ENCODE measurements at places on chromosomes 4 and X.

DNA sequence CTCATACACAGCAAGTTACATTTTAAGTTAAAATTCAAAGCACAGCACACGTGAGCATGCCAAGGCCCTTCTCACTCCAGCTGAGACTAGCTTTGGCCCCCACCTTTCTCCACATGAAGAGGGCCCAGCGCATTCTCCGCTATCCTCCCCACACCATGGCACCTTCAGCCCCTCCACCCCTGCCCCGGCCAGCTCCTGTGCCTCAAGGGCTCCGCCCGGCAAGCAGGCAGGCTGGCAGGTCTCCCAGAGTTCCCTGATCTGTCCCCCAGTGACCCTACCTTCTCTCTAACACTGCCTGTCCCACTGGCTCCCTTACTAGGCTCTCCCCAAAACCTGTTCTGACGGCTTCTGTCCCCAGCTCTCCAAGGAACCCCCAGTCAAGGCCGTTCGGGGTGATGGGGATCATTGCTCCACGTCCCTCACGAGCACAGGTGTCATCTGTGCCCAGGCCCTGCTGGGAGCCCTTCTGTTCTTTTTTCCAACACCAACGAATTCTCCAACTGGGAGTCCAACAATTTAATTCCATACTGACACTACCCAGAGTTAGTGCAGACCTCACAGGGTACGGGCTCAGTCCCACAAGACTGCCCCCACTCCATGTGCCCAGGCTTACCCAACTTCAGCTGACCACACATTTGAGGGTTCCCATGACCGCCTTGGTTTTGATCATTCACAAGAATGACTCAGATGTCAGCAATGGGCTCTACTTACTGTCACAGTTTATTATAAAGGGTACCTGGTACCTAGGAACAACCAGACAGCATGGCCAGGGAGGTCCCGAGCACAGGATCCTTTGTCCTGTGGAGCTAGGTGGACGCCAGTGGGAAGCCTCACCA, 4.2 kb downstream of the LETM1 start:
- no peak for DNase-seq

- no peak for DNase-seq
These were observed 82.5 kb downstream of the FAT4 start for GRCh38 chr4:125397226-125397625.

GRCh38 chr4:73527196-73527595, 45.7 kb downstream of the AFM start:
- no peak for DNase-seq

GRCh38 chr4:8541981-8542715, 38.0 kb upstream of the GPR78 start:
- no peak for DNase-seq

GRCh38 chr4:165656829-165657490, 216.1 kb upstream of the TLL1 start:
- DNase-seq, result no peak

- no peak for DNase-seq
These were observed 5.7 kb downstream of the MSX1 start for GRCh38 chr4:4864940-4865704.

DNA sequence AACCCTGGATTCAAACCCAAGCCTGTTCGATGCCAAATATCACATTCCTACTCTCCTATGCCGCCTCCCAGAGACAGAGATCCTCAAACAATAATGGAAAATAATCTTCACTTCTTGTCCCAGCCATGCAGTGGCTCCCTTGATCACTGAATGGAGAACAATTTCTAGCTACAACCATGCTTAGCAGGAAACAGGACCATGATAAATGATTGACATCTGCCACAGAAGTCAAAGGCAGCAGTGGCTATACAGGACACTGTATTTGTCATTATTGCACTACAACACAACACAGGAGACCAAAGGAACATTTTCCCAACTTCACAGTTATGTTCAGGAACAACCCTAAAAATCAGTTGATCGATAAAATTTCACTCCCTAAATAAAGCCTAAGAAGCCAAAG, 243.3 kb upstream of the SLC7A11 start:
- DNase-seq, result no peak

GRCh38 chr4:182931691-182932345, 14.6 kb upstream of the DCTD start:
- no peak for DNase-seq

DNA sequence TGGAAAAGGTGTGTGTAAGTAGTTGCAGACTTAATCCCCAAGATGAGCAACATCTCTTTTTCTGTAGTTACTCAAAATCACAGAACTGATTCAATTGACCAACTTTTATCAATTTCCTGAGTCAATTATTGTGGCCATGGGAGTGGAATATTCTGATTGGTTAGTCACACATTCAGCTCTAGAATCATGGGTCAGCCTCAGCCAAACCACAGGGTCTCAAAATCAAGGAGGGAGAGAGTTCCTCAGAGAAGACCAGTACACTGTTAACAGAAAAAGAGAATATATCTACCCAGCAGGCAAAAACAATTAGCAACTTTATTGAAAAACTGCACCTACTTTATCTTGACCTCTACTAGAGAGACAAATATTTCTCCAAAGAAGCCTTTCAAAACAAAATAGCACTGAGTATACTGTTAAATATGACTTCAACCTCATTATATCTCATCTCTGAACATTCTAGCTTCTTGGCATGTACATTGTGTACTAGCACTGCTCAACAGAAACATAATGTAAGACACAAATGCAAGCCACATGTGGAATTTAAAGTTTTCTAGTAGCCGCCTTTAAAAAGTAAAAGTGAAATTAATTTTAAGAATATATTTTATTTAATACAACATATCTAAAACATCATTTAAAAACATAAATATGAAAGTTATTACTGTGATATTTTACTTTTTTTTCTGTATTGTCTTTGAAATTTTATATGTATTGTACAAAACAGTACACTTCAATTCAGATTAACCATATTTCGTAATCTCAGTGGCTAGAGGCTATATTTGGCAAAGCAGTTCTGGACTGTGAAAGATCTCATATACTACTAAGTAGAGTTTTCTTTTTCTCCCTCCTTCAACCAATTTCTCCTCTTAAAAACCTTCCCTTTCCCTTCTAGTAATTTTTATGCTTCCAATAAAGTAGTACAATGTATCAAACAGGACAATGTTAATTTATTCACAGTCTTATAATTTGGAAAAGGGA, 11.8 kb upstream of the LCORL start:
- DNase-seq, result no peak

GRCh38 chr4:141133999-141134995, 1.0 kb upstream of the RNF150 start:
- no peak for DNase-seq

DNA sequence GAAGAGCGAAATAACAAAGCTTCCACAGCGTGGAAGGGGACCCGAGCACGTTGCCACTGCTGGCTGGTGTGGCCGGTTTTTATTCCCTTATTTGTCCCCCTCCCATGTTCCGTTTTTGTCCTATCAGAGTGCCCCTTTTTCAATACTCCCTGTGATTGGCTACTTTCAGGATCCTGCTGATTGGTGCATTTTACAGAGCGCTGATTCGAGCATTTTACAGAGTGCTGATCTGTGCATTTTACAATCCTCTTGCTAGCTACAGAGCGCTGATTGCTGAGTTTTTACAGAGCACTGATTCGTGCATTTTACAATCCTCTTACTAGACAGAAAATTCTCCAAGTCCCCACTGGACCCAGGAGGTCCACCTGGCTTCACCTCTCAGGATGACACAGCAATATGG, 250.9 kb upstream of the EPHA5 start:
- no peak for DNase-seq

- DNase-seq, result no peak
These were observed 123.1 kb downstream of the AFF1 start for GRCh38 chr4:87057835-87058355.

DNA sequence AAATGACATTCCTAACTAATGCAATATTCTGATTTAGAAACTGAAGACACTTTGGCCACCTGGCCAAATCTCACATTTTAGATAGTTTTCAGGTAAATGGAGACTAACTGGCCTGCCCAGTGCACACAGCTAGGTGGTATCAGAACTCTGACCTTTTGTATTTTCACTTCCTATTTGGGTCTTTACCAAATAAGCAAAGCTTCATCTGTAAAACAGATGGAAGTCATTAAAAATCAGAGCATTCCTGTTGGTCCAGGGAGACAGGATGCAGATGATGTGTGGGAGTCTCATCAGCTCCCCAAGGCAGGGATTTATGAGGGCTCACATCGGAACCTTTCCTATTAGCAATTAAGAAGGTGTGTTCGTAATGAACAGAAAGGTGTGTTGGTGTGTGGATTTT, 57.7 kb downstream of the ARHGAP10 start:
- DNase-seq, result no peak
